Activated CD8-positive, alpha-beta T cell treated with anti-CD3 and anti-CD28 coated beads for 36 hours (primary cell): ENCODE measurements at places on chromosomes 11 and 22. TPM values are rescaled to one million over a fixed set of nuclear protein-coding genes. Genes with fewer than 3 reads are reported as not detected.

Gene FJX1
- 1.4 TPM for total RNA-seq

DNA sequence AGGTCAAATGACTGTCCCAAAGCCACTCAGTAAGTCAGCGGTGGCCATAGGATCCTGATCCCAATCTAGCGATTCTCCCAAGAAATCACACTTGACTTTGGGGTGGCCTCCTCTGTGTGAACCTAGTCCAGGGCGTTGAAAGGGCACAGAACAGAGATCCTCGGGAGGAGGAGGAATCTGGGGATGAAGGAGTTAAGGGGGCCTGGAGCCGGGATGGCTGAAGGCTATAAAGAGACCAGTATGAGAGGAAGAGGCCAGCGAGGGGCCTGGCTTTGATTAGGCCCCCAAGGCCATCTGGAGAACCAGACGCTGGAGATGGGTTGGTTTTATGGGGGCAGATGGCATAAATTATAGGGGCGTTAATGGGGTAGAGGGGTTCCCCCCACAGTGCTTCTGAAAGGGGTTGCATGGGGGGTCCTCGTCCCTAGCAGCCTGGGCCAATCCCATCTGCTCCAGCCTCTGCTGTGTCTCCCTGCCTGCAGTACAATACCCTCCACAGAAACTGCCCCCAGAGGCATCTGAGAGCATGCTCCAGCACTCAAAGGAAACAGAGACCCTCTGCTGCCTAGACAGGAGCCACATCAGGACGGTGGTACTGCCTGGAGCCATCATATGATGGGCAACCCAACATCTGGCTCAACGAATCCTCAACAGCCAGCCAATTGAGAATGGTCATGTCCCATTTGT is 35.2 kb upstream of the TRIM29 start:
- no peak for DNase-seq

GRCh38 chr22:45763236-45763624 is 91.6 kb downstream of the ATXN10 start:
- DNase-seq: no peak

- DNase-seq: no peak
Observed at GRCh38 chr22:49349181-49349835, 478.4 kb downstream of the BRD1 start.

GRCh38 chr11:119188887-119189286 is 3.6 kb downstream of the NHERF4 start:
- no peak for DNase-seq

DNA sequence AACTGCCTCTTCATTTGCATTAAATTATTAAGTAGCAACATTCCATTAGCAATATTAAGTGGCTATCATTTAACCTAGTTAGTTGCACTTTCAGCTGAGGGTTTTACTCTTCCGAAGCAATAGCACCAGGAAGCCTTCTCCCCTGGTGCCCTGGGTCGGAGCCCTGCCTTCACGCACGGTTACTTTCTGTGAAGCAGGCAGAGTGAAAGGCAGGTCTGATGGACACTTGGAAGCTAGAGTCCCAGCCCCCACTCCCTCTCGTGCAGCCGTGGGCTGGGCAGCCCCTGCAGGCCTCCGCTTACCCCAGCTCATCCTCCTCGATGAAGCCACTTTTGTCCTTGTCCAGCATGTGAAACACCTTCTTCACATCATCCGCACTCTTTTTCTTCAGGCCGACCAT is 2.0 kb downstream of the PVALB start:
- no peak for DNase-seq

Gene CALCA
- total RNA-seq: not detected

DNA sequence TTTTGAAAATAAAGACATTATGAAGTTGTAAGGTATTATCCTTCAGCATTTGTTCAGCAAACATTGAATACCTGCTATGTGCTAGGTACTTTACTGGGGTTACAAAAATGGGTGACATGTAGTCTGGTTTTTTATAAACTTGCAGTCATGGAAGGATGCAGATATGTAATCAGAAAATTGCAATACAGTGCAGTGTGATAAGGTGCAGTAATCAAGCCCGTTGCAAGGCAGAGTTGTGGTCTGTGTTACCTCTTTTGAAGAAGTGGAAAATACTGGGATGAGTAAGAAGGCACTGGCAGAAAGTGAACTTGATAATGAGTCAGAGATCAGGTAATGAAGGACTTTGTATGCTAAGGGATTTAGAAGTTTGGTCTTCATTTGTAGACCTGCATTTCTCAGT is 8.1 kb downstream of the FBXO7 start:
- peak; percentile 71 for DNase-seq

DNA sequence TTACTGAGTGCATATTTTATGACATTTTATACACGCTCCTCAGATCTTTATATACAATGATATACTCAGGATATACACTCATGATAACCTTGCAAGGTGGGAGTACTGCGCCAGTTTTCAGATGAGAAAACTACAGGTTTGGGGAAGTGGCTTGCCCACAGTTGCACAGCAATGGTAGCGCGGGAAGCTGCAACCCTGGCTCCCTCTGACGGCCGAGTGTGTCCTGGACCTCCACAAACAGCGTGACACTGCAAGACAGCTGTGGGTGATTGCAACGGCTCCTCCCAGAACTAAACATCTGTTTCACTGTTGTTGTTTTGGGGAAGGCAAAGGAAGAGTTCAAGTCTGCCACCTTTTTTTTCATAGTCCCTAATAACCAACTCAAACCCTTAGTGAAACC is 47.0 kb downstream of the PACSIN2 start:
- no peak for DNase-seq

DNA sequence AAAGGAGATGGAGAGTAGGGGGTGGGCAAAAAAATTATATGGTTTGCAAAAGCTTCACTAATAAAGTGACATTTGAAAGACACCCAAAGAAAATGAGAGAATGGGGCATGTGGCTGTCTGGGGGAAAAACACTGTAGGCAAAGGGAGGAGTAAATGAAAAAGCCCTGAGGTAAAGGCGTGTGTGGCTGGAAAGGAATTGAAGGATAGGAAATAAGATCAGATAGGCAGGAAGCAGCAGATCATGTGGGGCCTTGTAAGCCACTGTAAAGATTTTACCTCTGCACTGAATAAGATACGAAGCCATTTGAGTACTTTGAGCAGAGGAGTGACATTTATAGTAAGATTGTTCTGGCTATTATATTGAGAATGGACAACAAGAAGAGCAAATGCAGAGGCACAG is 49.8 kb upstream of the FDX1 start:
- DNase-seq: no peak

DNA sequence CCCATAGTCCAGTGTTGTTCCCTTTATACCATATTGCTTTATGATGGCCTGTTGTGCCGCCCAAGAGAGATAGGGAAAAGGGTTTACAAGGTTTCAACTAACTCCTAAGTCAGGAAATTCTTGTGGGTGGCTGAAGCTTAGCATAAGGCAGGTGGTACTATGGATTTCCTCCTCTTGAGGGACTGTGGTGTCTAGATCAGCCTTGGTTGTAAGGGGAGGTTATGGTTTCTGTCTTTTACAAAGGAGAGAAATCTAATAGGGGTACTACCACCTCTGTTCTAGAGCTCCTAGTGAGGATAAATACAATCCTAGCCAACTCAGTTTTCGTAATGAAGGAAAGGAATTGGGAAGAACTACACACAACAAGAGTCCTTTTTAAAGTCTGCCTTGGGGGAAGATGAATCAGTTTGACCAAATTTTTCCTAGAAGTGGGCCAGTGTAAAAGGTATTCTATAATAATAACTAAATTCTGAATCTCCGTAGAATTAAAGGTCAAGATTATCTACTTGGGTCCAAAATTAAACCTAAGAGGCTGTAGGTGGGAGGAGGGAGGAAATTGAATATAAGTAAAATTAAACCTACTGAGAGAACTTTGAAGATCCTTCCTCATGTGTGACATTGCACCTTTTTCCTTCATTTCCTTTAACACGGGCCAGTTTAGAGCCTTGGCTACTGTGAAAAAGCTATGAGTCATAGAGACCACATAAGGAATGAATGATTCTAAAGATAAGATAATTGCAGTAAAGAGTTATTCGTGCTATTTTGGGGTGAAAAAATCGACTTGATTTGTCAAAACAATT is 17.2 kb downstream of the DLAT start:
- no peak for DNase-seq

Gene MACROD1
- 38.7 TPM for total RNA-seq

DNA sequence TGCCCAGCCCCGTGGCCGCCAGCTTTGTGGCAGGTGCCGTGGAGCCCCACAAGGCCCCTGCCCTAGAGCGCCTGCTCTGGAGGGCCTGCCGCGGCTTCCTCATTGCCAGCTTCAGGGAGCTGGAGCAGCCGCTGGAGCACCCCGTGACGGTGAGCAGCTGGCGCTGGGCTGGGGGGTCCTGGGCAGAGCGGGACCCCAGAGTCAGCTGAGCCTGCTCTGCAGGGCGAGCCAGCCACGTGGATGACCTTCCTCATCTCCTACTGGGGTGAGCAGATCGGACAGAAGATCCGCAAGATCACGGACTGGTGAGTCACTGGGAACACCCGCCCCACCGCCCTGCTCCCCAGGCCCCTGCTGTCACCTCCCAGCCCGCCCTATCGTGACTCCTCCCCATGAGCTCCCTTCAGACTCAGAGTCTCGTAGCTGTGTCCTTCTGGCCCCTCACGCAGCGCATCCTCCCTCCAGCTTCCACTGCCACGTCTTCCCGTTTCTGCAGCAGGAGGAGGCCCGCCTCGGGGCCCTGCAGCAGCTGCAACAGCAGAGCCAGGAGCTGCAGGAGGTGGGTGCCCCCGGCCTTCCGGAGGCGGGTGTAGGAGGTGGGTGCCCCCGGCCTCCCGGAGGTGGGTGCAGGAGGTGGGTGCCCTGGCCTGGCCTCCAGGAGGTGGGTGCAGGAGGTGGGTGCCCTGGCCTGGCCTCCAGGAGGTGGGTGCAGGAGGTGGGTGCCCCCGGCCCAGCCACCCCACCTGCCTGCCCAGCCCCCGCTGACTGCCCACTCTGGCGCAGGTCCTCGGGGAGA is 4.7 kb downstream of the TCIRG1 start:
- DNase-seq: no peak

DNA sequence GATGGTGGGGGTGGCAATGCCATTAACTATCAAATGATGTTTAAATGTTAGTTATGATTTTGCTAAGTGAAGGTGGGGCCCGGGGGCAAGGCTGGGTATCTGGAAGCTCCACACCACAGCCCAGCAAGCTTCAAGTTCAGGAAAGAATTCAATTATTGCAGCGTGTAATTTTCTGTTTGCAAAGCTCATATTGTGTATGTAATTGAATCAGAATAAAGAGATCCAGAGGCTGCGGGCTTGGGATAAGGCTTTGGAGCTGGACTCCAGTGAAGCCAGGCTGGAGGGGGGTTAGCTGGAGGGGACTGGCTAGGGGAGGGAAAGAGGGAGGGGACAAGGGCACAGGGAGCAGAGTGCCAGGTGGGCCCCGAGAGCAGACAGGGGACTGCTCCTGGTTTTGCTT is 557.1 kb upstream of the CADM1 start:
- DNase-seq: no peak

- DNase-seq: no peak
Observed at GRCh38 chr22:42461511-42461910, 29.3 kb upstream of the NFAM1 start.

Gene CFAP68
- 38.6 TPM for total RNA-seq

GRCh38 chr11:94873916-94874540 is 99.3 kb downstream of the CWC15 start:
- DNase-seq: no peak

Gene DDT
- total RNA-seq: 116 TPM

Gene DLG2
- 2.2 TPM for total RNA-seq

DNA sequence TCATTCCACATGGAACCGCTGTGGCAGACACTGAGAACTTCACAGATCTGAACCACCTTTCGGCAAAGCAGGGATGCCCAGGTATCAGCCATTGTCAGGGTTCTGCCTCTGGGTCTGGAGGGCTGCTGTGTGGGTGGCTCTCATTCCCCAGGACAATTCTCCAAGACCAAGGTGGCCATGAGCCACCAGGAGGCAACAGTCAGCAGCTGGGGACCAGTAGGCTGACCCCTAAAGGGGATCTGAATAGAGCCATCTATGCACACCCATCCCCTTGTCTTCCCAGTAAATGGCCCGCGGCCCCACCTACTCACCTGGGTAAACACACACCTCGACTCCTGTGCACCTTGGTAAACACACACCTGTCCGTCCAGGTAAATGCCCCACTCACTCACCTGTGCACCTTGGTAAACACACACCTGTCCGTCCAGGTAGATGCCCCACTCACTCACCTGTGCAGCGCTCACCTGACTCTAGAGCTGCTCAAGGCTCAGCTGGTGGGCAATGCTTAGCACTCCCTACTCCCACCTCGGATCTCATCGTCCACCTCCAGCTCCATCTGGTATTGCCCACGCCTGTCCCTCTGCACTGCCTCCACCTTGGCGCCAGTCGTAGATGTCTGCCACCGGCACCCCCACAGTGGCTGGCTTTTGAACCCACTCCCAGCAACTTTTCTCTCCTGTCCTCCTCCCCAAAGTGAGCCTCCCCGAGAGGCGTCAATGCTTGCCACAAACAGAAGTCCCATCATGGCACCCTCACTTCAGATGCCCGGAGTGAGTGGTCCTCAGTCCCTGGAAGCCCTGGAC is 10.2 kb downstream of the SLC25A1 start:
- no peak for DNase-seq

Gene DCHS1
- total RNA-seq: 1.6 TPM

- DNase-seq: peak; percentile 52
Observed at GRCh38 chr11:74449369-74449931, 17.9 kb downstream of the KCNE3 start.

DNA sequence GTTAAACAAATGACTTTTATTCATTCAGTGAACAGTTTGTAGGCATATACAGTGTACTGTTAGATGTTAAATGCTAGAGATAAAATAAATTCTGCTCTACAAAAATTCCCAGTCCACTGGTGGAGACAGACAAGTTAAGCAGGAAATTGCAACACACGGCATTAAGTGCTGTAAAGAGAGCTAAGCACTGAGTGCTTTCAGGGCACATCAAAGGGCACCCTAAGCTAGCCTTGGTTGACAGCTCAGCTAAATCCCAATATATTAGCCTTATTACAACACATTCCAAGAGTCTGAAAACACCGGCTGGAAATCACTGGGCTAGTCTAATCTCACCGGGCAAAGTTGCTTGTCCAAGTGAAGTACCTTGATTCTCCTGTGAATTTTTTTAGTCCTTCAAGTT is 55.1 kb downstream of the NOX4 start:
- no peak for DNase-seq

GRCh38 chr11:70646272-70647049 is 248.1 kb downstream of the CTTN start:
- DNase-seq: no peak

Gene CRYBA4
- total RNA-seq: not detected

DNA sequence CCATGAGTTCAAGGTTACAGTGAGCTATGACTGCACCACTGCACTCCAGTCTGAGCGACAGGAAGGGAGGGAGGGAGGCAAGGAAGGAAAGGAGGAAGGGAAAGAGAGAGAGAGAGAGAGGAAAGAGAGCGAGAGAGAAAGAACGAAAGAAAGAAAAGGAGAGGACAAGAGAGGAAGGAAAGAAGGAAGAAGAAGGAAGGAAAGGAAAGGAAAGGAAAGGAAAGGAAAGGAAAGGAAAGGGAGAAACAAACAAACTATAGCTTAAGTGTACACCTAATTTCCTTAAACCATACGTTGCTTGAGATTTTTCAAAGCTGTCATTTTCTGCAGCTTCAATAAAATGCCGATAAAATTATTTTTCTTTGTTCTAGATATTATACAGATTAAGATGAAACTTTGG is 80.2 kb upstream of the APOA1 start:
- DNase-seq: no peak

Gene LRP4
- 0.45 TPM for total RNA-seq

Gene GRM5
- total RNA-seq: not detected
